WTC11 (cell line): ENCODE measurements at places on chromosomes 6 and 20. TPM values are rescaled to one million over a fixed set of nuclear protein-coding genes. Genes with fewer than 3 reads are reported as not detected.
A peak's percentile ranks its signal among the peaks of the same experiment; 100 is the strongest.

DNA sequence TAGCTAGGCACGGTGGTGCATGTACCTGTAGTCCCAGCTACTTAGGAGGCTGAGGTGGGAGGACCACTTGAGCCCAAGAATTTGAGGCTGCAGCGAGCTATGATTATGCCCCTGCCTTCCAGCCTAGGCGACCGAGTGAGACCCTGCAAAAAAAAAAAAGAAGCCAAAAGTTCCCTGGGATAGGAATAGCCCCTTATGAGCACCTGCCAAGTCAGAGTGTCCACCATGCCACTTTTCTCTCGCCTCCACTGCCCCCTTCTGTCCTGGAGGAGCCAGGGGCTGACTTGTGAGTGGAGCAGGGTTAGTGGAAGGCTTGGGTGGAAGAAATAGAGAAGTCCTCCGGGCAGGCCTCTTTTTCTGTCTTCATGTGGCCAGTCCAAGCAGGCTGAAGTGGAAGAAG, 12.1 kb upstream of the DDX27 start:
- peak; percentile 53 for DNase-seq
- no peaks in the 10 kb centered on the region for H3K27me3 ChIP-seq
- no peak overlapping the region for H3K27ac ChIP-seq
- no peaks in the 10 kb centered on the region for H3K4me1 ChIP-seq

GRCh38 chr6:90374201-90374600, 77.6 kb upstream of the BACH2 start:
- H3K4me3 ChIP-seq, result no peak overlapping the region
- DNase-seq, result no peak
- H3K36me3 ChIP-seq, result no peaks in the 10 kb centered on the region
- H3K4me1 ChIP-seq, result peaks cover 20% of the 10 kb centered on the region
- no peak overlapping the region for H3K27ac ChIP-seq

DNA sequence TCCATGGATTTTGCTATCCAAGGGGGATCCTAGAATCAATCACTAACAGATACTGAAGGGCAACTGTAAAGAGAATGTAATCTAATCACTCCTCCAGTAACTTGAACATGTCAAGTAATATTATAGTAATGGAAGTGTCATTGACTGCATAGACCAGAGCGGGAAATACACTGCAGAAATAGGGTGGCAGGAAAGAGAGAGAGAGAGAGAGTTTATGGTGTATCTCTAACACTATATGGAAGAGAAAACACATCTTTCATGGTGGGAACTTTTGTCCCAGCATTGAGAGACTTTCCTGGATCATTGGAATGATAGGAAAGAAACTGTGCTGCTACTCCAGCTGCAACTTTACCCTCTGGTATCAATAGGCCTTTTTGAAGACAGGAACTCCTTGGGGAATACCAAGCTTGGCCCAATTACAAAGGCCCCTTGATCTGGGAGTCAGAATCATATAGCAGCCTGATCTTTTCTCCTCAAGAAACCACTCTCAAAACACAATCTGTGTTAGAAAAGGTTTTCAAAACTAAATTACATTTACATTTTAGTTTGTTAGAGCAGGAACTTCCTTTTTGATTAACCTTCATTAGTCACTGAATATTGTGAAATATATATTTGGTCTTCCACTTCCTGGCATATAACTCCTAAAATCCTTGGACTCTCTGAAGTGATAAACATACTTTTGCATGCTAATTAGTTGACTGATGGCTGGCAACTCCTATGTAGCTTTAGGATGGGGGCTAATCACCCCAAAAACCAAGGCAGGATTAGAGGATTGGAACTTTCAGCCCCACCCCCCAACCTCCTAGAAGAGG, 29.5 kb upstream of the RNGTT start:
- DNase-seq, result no peak
- H3K4me3 ChIP-seq, result no peak overlapping the region
- H3K36me3 ChIP-seq, result no peaks in the 10 kb centered on the region
- no peaks in the 10 kb centered on the region for H3K27me3 ChIP-seq
- peaks cover 3% of the 10 kb centered on the region; the same call in 1 of the 2 replicates for H3K4me1 ChIP-seq

GRCh38 chr6:113944701-113945100, 26.2 kb downstream of the HDAC2 start:
- H3K27me3 ChIP-seq, result no peaks in the 10 kb centered on the region
- peaks cover 74% of the 10 kb centered on the region for H3K36me3 ChIP-seq
- no peak overlapping the region for H3K27ac ChIP-seq
- H3K4me3 ChIP-seq, result no peak overlapping the region
- DNase-seq, result no peak

- peaks cover 55% of the 10 kb centered on the region for H3K4me1 ChIP-seq
- no peak for DNase-seq
- H3K27me3 ChIP-seq, result no peaks in the 10 kb centered on the region
- H3K27ac ChIP-seq, result peak overlapping the region; percentile 15
- no peak overlapping the region for H3K4me3 ChIP-seq
These were observed 12.7 kb downstream of the PANK2 start for GRCh38 chr20:3901706-3902440.

- H3K4me1 ChIP-seq, result no peaks in the 10 kb centered on the region
- H3K36me3 ChIP-seq, result peaks cover 27% of the 10 kb centered on the region
- H3K27me3 ChIP-seq, result no peaks in the 10 kb centered on the region
- H3K4me3 ChIP-seq, result no peak overlapping the region
These were observed 113.3 kb downstream of the TASP1 start for GRCh38 chr20:13525225-13525940.

DNA sequence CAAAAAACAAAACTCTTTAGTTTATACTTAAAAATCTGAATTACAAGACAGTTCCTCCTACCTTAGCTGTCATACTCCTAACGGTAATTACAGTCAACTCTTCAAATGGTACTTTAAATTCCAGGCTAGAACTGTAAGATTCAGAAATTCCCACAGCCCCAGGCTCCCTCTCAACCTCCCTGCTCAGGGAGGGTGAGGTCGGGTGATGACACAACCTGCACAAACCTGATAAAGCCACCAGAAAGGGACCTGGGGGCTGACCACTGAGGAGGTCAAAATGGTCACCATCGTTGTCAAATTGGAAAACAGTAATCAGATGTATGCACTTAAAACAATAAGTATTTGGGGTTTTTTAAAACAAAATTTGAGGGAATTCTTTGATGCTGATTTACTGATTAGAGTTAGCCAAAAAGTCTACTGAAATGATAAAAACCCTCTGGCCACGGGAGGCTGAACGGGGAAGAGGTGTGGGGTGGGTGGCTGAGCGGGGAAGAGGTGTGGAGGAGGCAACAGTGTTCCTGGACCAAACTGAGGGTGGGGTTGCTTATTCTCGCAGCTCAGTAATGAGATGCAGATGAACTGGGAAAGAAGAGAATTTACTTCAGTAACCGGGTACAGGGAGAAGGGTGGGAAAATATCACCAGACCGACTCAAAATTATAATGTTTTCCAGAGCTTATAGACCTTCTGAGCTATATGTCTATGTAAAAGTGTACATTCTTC, 52.4 kb downstream of the SLC22A1 start:
- no peak overlapping the region for H3K27ac ChIP-seq
- no peaks in the 10 kb centered on the region for H3K27me3 ChIP-seq
- no peaks in the 10 kb centered on the region for H3K36me3 ChIP-seq
- no peak overlapping the region for H3K4me3 ChIP-seq

GRCh38 chr6:138785980-138786379, 9.9 kb upstream of the ECT2L start:
- H3K4me3 ChIP-seq, result no peak overlapping the region
- no peak for DNase-seq
- no peaks in the 10 kb centered on the region for H3K27me3 ChIP-seq
- no peak overlapping the region for H3K27ac ChIP-seq
- no peaks in the 10 kb centered on the region for H3K36me3 ChIP-seq
- no peaks in the 10 kb centered on the region for H3K4me1 ChIP-seq

DNA sequence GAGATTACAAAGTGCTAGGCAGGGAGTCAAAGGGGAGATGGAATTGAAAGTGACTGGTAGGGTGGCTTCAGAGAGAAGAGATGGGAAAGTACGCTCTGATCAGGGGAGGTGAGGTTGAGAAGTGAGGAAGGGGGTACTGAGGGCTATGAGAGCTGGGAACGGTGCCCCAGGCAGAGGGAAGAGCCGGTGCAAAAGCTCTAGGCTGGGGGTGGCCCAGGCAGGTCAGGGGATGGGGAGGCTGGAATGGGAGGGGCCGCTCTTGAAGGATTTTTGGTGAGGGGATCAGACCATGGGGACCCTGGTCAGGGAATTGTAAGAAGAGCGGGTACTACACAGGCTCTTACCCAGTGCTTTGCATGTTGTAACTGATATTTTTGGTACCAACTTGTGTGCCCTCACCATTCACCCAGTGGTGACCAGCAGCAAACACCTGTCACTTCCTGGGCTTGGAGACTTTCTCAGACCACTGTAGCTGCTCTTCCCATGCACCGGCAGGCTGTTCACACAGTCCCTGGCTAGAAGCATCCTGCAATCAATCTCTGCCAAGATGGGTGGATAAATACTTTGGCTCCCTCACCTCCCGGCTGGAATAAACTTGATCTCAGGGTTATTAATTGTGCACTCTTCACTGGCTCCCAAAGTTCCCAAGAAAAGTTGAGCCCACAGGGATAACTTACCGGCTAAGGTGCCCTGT, 24.0 kb downstream of the PCK1 start:
- H3K4me3 ChIP-seq, result no peak overlapping the region
- H3K27ac ChIP-seq, result no peak overlapping the region
- H3K27me3 ChIP-seq, result peaks cover 3% of the 10 kb centered on the region; the same call in 1 of the 2 replicates
- peaks cover 15% of the 10 kb centered on the region for H3K4me1 ChIP-seq
- peaks cover 5% of the 10 kb centered on the region; the same call in 1 of the 2 replicates for H3K36me3 ChIP-seq

DNA sequence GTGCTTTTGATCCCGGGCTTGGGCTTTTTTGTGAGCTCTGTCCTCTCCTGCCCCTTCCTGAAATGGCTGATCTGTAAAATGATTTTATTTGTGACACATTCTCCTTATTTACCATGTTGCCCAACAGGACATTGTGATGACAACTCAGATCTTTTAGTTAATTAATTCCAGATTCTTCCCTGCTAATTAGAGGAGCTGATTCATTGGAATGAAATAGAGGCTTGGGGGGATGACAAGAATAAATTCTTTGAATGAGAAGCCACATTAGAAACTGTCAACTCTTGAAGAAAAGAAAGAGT, 26.1 kb upstream of the GABRR1 start:
- no peak for DNase-seq
- peaks cover 2% of the 10 kb centered on the region; the same call in 1 of the 2 replicates for H3K36me3 ChIP-seq
- peak overlapping the region; percentile 28; the same call in 1 of the 2 replicates for H3K4me3 ChIP-seq
- peak overlapping the region; percentile 51; the same call in 1 of the 2 replicates for H3K27ac ChIP-seq
- peaks cover 18% of the 10 kb centered on the region for H3K27me3 ChIP-seq

- peaks cover 6% of the 10 kb centered on the region for H3K4me1 ChIP-seq
- no peak overlapping the region for H3K27ac ChIP-seq
- H3K36me3 ChIP-seq, result no peaks in the 10 kb centered on the region
- no peaks in the 10 kb centered on the region for H3K27me3 ChIP-seq
- DNase-seq, result no peak
These were observed 352.4 kb upstream of the GJE1 start for GRCh38 chr6:141780296-141780695.

GRCh38 chr6:167684276-167685104, 142.2 kb upstream of the AFDN start:
- peaks cover 31% of the 10 kb centered on the region for H3K4me1 ChIP-seq
- H3K27me3 ChIP-seq, result peaks cover 17% of the 10 kb centered on the region
- DNase-seq, result peak; percentile 36
- no peaks in the 10 kb centered on the region for H3K36me3 ChIP-seq

- no peak overlapping the region for H3K27ac ChIP-seq
- H3K27me3 ChIP-seq, result no peaks in the 10 kb centered on the region
- H3K4me3 ChIP-seq, result no peak overlapping the region
- no peaks in the 10 kb centered on the region for H3K36me3 ChIP-seq
These were observed 26.1 kb downstream of the TXLNB start for GRCh38 chr6:139265512-139266190.

DNA sequence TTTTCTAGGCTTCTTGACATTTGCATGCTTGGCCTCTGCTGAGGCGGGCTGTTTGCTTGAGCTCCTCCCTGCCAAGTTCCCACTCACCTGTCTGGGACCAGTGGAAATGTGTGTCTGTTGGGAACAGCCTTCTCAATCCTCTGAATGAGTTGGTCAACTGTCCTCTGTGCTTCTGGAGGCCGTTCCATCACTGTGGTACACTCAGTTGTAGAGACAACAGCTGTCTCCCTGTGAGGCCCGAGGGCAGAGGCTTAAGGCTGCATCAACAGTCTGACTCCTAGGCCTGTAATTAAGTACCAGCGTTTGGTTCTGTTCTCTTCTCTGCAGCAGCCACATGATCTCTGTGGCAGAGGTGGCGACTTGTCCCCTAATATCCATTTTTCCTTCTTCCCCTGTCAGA, 110.9 kb downstream of the CDC5L start:
- H3K27me3 ChIP-seq, result no peaks in the 10 kb centered on the region; the same call in 1 of the 2 replicates
- H3K4me1 ChIP-seq, result peaks cover 25% of the 10 kb centered on the region
- no peak for DNase-seq
- H3K4me3 ChIP-seq, result no peak overlapping the region
- no peak overlapping the region for H3K27ac ChIP-seq

GRCh38 chr6:87661503-87661902, 40.5 kb downstream of the AKIRIN2 start:
- DNase-seq, result no peak
- H3K36me3 ChIP-seq, result peaks cover 56% of the 10 kb centered on the region
- no peaks in the 10 kb centered on the region for H3K4me1 ChIP-seq
- H3K27ac ChIP-seq, result no peak overlapping the region
- H3K4me3 ChIP-seq, result no peak overlapping the region
- no peaks in the 10 kb centered on the region for H3K27me3 ChIP-seq

GRCh38 chr6:114142258-114142657, 171.3 kb upstream of the HDAC2 start:
- H3K4me1 ChIP-seq, result peaks cover 14% of the 10 kb centered on the region
- no peak overlapping the region for H3K4me3 ChIP-seq
- no peak for DNase-seq
- no peaks in the 10 kb centered on the region for H3K27me3 ChIP-seq

DNA sequence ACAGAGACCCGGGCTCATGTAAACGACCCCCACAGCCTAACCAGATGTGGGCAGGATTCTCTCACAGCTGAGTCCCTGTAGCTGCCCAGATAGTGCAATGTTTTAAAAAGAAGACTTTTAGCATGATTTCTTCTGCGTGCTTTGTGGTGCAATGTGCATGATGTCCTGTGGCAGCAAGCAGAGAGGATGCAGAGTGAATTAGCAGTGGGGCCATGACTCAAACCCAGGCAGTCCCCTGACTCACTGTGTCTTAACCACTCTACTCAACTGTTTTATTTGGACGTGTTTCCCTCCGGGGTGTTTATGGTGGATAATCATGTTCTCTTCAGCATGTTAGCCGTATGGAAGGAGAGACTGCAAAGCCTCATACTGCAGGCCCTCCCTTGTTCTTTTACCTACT, 247.9 kb downstream of the SLC24A3 start:
- H3K27me3 ChIP-seq, result no peaks in the 10 kb centered on the region
- DNase-seq, result no peak
- H3K4me3 ChIP-seq, result no peak overlapping the region
- no peak overlapping the region for H3K27ac ChIP-seq

GRCh38 chr6:119284861-119285521, 64.6 kb downstream of the MAN1A1 start:
- H3K4me3 ChIP-seq, result no peak overlapping the region
- no peaks in the 10 kb centered on the region for H3K27me3 ChIP-seq
- H3K27ac ChIP-seq, result no peak overlapping the region
- no peaks in the 10 kb centered on the region for H3K36me3 ChIP-seq
- DNase-seq, result peak; percentile 68

The TDRD6 gene
- total RNA-seq, result 0.04 to 0.07 TPM in 2 of 3 replicates, not detected in the other

The EZR gene
- total RNA-seq, result 194 to 215 TPM (median 199 TPM) in 3 replicates

The FAM50B gene
- total RNA-seq, result 2.1 to 3.6 TPM (median 3.3 TPM) in 3 replicates

The CALHM4 gene
- total RNA-seq, result not detected in 3 replicates

The CTCFL gene
- 0.70 to 2.6 TPM (median 2.4 TPM) in 3 replicates for total RNA-seq
